ENCODE measurements at places on chromosomes 12 and 14.

- DNase-seq, result no peak
These were observed 71.8 kb downstream of the DERA start for GRCh38 chr12:15982921-15983320.

DNA sequence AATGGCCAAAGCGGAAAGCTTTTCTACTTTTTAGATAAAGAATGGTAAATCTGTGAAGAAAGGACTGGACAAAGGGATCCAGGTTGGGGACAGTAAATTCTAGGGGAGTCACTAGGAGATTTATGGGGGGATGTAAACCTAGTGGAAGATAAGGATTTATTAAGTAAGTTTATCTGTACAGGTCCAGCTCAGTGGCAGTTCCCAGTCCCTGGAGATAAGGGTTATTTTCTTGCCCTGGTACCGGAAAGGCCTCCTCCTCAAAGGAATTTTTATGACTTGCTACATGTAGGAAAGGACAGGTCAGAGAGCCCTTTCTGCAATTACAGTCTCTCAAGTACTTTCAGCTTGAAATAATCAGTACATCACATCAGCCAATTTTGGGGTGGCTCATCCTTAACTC, 72.6 kb upstream of the BICD1 start:
- DNase-seq, result no peak

DNA sequence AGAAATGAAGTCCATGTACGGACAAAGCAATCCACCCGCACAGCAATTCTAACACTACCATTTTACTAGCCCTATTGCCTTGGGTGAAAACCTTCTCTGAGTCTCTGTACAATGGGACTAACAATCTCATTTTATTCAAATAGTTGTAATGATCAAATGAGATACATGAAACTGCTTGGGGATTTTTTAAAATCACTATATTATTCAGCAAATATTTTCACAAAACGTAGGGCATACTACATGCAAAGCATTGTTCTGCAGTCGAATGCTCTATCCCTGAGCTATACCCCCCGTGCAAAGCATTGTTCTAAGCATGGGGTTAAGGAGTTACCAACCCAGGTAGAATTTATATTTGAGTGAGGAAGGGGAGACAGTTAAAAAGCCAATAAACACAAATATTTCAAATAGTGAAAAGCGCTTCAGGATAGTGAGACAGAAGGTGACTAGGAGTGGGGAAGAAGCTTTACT, 554 bp upstream of the ATF7 start:
- DNase-seq, result no peak

DNA sequence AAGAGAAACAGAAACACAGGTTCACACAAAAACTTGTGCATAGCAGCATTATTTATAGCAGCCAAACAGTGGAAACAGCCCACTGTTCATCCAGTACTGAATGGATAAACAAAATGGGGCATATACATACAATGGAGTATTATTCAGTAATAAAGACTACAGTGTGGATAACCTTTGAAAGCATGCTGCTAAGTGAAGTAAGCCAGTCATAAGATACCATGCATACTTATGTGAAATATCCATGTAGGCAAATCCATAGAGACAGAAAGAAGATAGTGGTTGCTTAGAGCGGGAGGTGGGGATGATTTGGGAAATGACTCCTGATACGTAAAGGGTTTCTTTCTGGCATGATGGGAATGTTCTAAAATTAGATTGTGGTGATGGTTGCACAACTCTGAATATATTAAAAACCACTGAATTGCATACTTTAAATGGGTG, 99.4 kb downstream of the CRADD start:
- DNase-seq, result no peak

DNA sequence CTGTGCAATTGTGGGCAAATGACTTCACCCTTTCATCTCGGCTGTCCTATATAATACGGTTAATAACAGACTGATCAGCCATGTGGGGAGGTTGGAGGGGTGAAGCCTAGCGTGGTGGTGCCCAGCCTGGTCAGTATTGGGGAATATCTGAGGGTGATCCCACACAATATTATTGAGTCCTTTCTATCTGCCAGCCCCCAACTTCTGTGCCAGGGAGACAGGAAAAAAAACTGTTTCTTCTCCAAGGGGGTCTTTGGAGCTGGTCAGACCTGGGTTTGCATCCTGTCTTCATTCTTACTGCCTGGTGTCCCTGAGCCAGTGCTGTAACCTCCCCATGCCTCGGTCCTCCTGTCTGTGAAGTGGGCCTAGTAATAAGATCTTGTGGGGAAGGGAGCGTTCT, 6.5 kb downstream of the CYP46A1 start:
- no peak for DNase-seq
